ENCODE measurements at places on chromosomes 13 and 19. TPM values are rescaled to one million over a fixed set of nuclear protein-coding genes. Genes with fewer than 3 reads are reported as not detected.

The ZNF564 gene
- total RNA-seq = 8.0 TPM

The MTUS2 gene
- not detected for total RNA-seq

The ZIK1 gene
- total RNA-seq = 10.9 TPM

The ZNF546 gene
- 4.8 TPM for total RNA-seq

The N4BP2L2 gene
- total RNA-seq = 78.3 TPM

The DIRAS1 gene
- 0.18 TPM for total RNA-seq

The KCNN4 gene
- total RNA-seq = 97.6 TPM

The BORCS8 gene
- 40.1 TPM for total RNA-seq

The ZNF99 gene
- total RNA-seq = not detected

The CACNG8 gene
- not detected for total RNA-seq

The CEACAM21 gene
- total RNA-seq = 29.2 TPM

The FBXO27 gene
- 0.80 TPM for total RNA-seq

The C19orf73 gene
- 2.5 TPM for total RNA-seq

The TJP3 gene
- 1.7 TPM for total RNA-seq

The IL4I1 gene
- total RNA-seq = 35.6 TPM

The SHISA7 gene
- total RNA-seq = not detected

The C19orf67 gene
- total RNA-seq = 0.42 TPM

The C19orf33 gene
- total RNA-seq = not detected

The STARD13 gene
- total RNA-seq = 0.40 TPM

The KLK3 gene
- total RNA-seq = not detected

The LGALS4 gene
- total RNA-seq = 1.8 TPM

The KLF1 gene
- 0.84 TPM for total RNA-seq

The PAK4 gene
- 21.8 TPM for total RNA-seq

The RFPL4AL1 gene
- total RNA-seq = not detected

The TNFSF9 gene
- 12.1 TPM for total RNA-seq

The LHB gene
- not detected for total RNA-seq

The SRRM5 gene
- 0.58 TPM for total RNA-seq

The ZNF497 gene
- 1.7 TPM for total RNA-seq

The ZNF665 gene
- total RNA-seq = 5.0 TPM

The ARHGAP33 gene
- total RNA-seq = 9.2 TPM

The MAG gene
- total RNA-seq = not detected

The SLITRK1 gene
- not detected for total RNA-seq

The RUBCNL gene
- not detected for total RNA-seq
